ENCODE measurements at places on chromosomes 12 and 14.

DNA sequence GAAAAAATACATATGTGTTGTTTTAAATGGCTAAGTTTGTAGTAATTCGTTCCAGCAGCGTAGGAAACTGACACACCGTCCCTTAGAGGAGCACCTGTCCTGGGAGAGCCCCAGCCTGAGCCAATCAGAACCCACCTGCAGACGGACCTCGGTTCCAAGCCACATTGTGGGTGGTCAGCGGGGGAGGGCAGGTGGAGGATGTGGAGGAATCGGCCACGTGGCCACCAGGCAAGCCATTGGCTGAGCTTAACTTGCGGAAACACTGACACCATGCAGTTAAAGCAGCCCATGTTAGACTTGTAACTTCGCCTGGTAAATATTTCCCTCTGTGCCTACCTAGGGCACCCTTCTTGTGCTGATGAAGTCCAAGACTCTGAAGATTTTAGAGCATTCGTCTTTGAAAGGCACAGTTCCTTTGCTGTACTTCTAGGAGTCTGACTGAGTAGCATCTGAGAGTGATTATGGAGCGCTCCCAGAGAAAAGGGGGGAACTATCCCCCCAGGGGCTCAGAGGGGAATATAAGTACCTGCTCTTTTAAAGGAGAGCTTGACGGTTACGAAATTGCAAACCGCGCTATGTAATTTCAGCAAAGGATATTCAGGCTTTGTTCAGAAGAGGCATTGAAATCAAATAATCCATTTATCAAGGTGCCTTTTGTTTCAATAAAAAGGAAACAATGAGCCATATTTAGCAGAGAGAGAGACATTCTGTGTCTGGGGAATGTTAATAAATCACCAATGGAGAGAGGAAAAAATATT is 135.7 kb downstream of the TMEM132C start:
- no peak for DNase-seq

- DNase-seq: no peak
Observed at GRCh38 chr12:32117316-32117715, 10.7 kb downstream of the BICD1 start.

DNA sequence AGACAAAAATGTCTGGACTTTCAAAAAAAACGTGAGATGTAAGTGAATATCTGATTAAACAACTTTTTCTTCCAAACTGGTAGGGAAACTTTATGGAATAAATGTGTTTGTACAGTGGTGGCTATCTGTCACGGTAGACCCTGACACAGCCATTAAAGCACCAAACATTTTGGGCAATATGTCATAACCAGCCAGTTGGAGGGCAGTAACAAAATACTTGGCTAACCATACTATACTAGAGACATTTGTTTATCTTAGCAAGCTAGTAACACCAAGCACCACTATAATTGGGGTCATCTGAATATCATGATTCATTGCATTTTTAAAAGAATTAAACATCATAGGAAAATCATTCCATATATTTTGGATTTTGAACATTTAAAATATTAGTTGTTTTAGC is 6.0 kb upstream of the MYF6 start:
- DNase-seq: no peak

DNA sequence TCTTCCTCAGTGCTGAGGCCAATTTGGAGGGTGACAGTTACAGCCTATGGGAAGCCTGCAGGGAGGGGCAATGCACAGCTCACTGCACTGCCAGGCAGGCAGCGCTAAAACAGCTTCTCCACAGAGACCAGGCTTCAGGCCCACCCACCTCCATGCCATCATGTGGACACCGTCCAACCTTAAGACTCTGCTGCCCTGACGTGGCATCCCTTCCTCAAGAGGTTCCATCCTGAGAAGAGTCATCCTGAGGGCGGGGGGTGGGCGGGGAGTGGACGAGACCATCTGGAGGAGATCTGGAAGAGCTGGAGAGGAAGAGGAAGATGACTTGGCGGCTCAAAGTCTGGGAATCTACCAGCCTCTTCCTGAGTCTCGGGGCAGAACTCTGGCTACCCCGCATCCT is 8.4 kb upstream of the ACVRL1 start:
- DNase-seq: no peak

- DNase-seq: no peak
Observed at GRCh38 chr12:70052476-70052875, 190.8 kb upstream of the CNOT2 start.

GRCh38 chr14:100567877-100568163 is 19.4 kb downstream of the BEGAIN start:
- no peak for DNase-seq

DNA sequence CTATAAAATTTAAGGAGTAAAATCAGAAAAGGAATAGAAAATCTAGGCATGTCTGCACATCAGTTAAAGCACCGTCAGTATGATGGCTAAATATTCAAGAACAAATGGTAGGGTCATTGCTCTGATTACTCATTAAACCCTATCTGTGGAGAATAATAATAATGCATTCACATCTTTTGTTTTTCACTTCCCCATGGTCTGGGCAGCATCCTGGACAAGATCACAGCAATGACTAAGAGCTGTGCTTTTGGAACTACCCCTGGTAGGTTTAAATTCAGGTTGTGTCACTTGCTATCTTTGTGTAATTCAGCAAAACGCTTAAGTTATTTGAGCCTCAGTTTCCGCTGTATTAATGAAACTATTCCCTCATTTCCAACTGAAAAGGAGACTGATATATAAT is 33.1 kb downstream of the C12orf42 start:
- DNase-seq: no peak

- DNase-seq: no peak
Observed at GRCh38 chr12:53506450-53506785, 866 bp downstream of the NPFF start.

DNA sequence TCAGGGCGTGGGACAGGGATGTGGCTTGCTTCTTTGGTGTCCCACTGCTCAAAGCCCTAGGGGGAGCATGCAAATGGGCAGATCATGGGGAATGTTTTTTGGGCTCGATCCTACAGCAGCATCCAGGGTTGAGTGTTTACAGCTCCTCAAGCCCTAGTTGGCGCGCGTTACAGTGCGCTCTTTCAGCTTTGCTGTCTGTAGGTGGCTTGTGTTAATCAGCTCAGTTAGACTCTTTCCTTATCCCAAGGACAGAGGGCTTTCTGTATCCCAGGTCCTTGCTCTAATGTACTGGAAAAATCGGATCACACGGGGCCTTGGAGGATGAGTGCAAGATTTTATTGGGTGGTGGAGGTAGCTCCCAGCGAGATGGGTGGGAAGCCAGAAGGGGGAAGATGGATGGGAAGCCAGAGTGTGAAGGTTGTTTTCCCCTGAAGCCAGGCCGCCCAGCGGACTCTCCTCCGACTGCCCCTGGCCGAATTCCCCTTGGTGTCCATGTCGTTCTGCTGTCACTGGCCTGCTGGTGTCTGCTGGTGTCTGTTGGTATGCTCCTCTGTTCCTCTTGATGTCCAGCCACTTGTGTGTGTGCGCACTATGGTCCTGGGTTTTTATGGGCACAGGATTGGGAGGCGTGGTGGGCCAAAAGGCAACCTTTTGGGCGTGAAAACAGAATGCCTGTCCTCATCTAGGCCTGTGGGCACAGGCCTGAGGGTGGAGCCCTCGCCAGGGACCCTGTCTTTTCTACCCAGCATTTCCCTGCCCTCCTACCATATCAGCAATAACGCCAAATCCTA is 10.7 kb upstream of the TXNRD1 start:
- DNase-seq: no peak

DNA sequence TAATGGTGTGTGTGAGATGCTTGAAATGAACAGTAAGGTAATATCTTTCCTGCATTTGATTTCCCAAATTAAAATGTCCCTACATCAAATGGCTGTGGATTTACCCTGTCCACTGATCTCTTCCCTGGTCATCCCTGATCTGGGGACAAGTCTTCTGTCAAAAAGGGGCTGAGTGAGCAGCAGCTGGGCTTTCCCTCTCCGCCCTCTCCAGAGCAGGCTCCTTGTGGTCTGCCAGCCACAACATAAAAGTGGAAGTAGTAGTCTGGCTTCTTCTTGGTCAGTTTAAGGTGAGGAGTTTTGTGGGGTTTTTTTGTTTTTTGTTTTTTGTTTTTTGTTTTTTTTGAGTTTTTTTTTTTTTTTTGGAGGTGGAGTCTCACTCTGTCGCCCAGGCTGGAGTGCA is 25.2 kb upstream of the PLXNC1 start:
- no peak for DNase-seq

DNA sequence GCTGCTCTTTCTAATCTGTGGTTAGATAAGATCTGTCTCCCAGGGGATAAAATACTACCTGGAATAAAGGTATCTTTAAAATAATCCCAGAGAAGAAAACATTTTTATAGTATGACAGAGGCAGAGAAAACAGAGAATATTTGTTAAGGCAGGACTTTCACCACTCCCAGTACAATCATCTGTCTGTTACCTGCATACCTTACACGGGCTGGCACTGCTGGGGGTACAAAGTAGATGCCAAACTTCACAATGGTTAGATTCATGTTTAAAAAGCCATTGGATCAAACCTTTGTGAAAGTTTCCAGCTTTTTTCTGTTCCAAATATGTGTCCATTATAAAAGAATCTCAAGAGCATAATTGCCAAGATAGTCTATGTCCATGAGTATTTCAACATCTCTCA is 273.6 kb upstream of the BTG1 start:
- no peak for DNase-seq

GRCh38 chr12:62332598-62332997 is 72.4 kb downstream of the USP15 start:
- DNase-seq: no peak

DNA sequence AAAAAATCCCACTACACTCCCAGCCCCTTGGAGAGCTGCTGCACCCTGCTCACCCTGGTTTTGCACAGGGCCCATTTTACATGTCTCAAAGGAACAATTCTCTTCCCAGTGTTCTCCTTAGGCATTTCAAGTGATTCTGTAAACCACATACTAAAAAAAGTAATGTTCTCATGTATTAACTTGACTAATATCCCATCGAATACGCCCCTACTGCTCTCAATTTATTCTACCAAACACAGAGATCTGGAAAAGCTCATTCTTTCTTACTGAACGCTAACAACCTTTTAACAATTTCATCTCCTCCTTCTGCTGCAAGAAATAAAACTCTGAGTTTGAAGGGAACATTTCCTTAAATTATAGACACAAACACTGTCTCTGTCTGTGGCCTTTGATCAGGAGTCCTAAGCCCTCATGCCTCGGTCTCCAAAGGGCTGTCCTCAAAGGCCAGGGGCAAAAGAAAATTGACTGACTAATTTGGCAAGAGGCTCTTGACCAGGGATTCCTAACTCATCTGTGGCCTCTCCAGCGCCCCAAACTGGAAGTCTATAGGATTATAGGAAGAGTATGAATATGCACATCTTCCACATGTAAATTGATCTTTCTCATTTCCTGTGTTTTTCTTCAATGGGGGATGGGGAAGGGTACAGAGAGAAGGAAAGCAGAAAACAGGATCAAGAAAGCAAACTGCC is 17.1 kb upstream of the TSPAN11 start:
- no peak for DNase-seq

- DNase-seq: no peak
Observed at GRCh38 chr14:93715279-93715927, 72.9 kb downstream of the PRIMA1 start.

DNA sequence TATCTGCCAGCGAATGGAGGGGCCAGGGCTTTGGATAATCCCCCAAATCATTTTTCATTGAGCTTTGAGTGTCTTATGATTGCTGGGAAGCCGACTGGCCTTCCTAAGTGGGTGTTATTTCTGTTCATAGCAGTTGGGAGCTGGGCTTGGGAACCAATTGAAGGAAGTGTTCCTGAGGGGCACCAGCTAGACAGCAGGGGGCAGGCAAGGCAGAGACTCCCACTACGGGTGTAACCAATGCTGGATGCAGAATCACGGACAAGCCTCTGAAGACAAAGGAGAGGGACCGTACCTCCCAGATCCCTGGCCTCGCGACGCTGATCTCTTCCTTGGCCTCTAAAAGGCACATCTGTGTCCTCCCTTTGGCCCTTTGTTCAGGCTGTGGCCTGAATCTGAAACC is 149.0 kb upstream of the PRMT8 start:
- DNase-seq: no peak

DNA sequence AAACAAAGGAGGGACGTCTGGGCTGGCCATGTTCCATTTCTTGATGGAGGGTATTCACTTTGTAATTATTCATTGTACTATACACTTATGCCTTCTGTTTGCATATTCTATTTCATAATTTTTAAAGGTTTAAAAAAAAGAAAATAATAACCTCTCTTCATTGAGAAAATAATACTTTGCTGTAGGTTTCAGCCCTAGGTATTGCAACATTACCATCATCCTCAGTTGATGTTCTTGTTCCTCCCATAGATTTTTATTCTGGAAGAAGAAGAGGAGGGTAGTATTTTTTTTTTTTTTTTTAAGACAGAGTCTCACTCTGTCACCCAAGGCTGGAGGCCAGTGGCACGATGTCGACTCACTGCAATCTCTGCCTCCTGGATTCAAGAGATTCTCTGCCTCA is 54.7 kb downstream of the PHLDA1 start:
- DNase-seq: no peak

DNA sequence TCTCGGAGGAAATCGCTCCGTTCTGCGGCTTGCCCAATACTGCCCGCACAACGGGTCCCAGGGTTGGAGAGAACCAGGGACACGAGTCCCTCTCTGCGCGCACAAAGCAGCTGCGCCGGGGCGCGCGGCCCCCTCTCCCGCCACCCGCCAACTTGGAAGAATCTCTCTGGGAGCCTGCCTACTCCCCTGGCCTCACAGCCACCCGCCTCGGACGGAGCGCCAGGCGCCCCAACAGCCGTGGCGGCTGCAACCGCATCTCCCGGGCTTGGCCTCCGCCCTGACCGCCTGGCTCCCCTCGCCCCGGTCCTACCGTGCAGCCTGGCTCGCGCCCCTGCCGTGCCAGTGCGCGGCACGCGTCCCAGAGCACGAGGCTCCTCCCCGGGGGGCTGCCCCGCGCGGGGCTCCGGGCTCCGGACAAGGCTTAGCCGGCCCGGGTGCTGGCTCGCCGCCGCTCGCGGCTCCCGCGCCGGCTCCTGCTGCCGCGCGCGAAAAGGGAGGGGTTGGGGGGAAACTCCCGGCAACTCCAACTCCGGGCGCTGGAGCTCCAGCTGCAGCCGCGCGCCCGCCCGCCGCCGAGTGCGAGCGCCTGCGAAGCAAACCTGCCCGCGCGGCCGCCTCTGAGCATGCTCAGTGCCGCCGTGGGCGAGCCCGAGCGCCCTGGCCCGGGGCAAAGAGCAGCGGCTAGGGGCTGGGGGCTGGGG is at the start of gene STXBP6:
Gene STXBP6 (minus strand): TSS at position 580 of the 701 bp plus-strand sequence. CDS start 75,329 bp downstream, outside the sequence.
- DNase-seq: no peak

GRCh38 chr14:45267071-45267470 is 14.1 kb upstream of the MIS18BP1 start:
- DNase-seq: no peak

DNA sequence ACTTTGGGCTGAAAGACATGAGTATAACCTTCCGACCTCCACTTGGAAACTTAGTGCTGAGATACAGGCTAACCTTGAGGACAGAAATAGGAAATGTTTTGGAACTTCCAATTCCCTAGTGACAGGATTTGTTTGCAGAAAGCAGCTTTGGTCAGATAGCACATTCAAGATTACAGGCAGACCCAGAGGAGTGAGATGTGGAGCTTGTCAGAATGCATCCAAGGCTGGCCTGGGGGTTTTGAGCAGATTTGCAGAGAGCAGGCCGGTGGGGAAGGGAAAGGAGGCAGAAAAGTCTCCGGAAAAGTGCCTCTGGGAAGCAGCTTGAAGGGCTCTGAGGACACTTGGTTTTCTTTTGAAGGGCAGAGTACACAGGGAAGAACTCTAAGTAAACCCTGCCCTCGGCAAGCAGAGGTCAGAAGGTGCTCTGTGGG is 180.3 kb downstream of the ETV6 start:
- no peak for DNase-seq

Data from T-helper 22 cell (primary cell).